ENCODE measurements at places on chromosomes 2 and 18.

DNA sequence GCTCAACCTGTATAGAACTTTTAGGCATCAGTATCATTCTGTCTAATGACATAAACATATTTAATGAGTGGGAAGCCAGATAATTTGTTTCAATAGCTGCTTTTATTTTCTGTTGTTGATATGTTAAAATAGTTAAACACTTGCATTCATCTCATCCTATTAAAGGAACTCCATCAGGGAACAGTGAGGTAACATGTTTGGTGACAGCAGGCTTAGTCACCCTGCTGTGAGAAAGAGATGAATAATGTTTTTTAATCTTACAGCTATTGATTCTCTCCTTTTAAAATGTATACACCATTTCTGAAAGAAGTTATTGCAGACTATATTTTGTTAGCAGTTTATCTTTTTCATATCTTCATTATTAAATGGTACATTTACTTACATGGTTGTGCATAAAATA is 123.3 kb upstream of the CWC22 start:
- no peak for DNase-seq

DNA sequence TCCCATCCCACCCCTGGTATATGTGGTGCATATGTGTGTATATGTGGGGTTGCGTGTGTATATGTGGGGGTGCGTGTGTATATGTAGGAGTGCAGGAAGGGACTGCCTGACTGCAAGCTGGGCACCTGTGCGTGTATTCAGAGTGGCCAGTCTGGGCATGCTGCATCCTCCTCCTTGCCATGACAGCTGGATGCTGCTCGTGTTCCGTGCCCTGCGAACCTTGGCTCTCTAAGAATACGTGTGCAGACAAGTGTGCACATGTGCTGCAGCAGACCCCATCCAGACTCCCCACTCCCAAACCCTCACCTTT is 222.1 kb downstream of the CELF4 start:
- DNase-seq: no peak

DNA sequence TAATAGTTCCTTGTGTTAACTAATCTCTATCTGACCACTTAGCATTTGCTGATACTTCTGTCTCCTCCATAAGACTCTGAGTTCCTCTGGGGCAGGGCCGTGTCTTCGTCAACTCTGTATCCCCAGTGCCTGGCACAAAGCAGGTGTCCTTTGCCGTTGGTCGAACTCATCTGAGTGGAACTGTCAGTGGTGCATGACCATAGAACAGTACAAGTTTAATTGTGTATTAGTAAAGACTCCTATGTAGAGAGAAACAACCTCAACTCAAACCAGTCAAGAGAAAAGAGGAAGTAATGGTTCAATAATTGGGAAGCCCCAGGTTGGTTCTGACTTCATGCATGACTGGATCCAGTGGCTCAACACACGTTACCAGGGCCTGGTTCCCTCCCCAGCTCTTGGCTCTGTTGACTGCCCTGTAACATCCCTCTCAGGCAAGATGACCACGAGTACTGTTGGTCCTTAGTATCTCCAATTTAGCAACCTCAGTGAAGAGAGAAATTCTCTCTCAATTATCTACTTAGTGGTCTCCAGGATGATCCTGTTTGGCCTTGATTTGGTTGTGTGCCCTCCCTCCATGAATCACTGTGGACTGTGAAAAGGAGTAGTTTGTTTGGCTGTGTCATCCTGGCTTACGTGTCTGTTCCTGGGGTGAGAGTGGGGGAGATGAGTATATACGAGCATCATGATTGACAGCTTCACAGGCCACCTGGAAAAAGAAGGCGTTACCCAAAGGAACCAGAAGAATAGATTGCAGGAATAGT is 58.5 kb upstream of the MSH6 start:
- DNase-seq: no peak

DNA sequence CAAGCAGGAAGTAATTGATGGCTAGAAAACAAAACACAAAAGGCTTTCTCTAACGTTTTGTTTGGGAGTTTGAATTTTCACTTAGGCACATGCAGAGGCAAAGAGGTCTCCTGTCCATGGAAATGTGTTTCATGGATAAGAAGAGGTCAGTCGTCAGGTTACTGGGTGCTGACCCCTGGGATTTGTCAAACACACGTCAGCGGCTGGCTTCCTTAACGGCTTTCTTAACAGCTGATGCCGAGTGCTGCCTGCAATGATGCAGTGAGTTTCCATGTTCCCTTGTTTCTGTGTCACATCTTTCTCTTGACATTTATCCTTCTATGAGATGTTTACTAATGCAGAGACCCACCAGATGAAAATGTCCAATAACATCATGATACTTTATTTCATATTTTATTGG is 31.7 kb downstream of the GPR39 start:
- DNase-seq: no peak

DNA sequence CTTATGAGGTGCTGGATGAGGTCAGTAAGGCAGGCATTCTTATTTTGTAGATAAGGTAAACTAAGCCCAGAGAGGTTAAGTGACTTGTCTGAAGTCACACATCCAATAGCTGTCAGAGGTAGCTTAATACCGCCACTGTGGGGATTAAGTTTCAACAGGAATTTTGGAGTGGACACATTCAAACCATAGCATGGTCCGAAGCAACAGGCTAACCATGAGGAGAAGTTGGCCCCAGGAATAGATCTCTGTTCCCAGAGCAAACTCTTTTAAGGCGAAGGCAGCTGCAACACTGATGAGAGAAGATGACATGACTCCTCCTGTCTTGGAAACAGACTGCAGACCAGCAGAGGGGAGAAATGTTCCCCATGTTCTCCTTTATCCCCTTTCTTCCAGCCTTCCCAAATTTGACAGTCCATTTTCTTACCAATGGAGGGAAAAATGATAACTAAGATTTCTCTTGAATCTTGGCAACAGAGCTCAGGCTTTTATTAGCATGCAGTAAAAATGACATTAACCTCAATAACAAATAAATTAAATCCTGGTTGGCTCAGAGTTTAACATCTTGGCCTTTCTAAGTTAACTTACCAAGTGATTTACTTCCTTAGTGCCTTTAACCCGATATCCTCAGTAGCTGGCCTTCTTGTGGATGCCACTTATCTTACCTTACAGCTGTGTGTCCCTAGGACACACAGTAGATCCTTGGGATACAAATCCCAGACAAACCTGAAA is 67.9 kb upstream of the STPG4 start:
- no peak for DNase-seq

DNA sequence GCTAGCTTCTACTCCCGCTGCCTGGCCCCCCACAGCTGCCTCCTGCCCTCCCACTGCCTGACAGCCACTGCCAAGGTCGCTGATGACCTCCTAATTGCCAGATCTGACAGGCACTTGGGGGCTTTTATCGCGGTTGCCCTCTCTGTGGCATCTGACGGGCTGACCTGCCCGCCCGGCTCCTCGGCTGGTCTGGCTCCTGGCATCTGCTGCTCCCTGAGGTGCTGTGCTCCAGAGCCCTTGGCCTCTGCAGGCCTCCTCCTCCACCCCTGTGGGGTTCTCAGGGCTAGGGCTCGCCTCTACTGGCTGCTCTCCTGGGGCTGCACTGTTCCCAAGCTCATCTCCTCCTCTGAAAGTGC is 43.1 kb downstream of the INHBB start:
- no peak for DNase-seq

- DNase-seq: peak; percentile 71
Measured at GRCh38 chr18:77132369-77133050, at the start of gene MBP. Gene MBP, minus strand, starts transcription at chr18:77132783. Its CDS starts 27,522 bp downstream, at chr18:77105261.

DNA sequence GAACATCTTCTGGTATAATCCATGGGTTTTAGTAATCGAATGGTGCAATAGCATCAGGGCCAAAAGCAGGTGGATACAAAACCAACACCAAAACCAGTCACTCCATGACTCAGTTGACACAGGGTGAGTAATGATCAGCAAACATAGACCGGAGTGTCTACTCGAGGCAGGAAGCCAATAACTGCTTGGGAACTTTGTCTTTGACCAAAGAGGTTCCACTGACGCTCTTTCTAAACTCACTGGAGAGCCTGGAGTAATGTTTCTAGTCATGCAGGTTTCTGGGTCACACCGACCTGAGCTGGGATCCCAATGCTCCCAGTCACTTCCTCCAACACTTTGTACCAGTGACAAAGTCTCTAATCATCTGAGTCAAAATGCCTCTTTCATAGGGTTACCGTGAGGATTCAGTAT is 30.9 kb downstream of the MREG start:
- DNase-seq: peak; percentile 86

GRCh38 chr18:2627821-2628276 is 27.7 kb upstream of the SMCHD1 start:
- DNase-seq: no peak

DNA sequence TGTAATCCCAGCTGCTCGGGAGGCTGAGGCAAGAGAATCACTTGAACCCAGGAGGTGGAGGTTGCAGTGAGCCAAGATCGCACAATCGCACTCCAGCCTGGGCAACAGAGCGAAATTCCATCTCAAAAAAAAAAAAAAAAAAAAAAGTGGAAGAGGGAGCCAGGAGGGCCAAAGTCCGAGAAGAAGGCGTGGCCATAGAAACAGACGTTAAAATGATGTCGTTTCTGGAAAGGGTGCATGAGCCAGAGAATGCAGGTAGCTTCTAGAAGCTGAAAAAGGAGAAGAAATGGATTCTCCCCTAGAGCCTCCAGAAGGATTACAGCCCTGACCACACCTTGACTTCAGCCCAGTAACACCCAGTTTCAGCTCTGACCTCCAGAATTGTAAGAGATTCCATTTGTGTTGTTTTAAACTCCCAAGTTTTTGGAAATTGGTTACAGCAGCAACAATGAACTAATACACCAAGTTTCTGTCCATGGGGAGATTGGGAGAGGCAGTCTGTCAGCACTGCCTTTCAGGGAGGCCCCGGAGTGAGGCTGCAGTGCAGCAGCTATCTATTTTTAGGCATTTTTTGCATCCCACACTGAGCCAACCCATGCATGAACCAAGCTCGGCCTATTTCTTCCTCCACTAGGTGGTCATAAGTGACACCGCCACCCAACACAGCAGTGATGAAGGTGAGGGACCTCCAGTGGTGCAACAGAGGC is 14.2 kb upstream of the TRAF3IP1 start:
- no peak for DNase-seq

DNA sequence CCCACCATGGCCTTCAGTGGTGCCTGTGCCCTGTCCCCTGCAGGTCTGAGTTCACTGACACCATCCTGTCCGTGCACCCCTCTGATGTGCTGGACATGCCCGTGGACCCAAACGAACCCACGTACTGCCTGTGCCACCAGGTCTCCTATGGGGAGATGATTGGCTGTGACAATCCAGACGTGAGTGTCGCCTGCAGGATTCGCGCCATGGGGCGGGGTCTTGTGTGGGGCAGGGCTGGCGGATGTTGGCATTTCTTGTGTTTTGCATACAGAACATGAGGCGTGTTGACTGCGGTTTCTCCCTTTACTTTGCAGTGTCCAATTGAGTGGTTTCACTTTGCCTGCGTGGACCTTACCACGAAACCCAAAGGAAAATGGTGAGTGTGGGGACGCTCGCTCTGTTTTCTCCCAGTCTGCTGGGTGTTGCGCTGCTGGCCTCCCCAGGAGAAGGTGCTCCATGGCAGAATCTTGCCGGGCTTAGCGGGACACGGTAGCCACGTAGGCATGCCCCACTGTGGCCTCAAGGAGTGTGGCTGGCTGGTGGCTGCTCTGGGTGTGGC is 11.5 kb upstream of the D2HGDH start:
- no peak for DNase-seq

DNA sequence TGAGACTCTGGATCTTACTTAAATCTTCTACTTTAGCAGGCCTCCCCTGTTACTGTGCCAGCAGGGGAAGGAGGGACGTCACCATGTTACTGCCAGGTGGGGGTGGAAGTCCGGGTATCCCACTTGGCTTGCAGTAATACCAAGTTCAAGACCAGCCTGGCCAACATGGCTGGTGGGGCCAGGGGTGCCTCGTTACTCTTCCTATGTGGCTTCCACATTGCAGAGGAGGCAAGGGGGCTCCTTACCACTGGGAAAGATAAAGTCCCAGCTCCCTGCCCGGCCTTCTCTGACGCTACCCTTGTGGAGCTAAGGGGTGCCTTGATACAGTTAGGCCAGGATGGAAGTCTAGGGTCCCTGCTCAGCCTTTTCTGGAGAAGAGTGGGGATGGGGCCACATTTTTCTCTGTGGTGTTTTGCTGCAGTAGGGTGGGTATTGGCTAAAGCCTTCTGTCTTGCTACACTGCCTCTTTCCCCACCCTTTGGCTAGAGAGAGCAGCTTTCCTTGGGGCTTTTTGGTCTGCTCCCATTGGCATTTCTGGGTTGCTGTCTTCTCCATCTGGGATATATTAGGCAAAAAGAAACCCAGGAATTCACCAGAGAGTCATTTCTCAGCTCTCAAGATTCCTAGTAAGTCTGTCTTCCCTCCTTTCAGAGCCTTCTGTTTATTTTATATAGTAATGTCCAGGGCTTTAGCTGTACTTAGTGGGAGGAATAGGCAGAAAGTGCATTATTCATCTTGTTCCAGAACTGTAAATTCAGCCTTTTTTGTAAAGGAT is 21.9 kb downstream of the ELMOD3 start:
- no peak for DNase-seq

DNA sequence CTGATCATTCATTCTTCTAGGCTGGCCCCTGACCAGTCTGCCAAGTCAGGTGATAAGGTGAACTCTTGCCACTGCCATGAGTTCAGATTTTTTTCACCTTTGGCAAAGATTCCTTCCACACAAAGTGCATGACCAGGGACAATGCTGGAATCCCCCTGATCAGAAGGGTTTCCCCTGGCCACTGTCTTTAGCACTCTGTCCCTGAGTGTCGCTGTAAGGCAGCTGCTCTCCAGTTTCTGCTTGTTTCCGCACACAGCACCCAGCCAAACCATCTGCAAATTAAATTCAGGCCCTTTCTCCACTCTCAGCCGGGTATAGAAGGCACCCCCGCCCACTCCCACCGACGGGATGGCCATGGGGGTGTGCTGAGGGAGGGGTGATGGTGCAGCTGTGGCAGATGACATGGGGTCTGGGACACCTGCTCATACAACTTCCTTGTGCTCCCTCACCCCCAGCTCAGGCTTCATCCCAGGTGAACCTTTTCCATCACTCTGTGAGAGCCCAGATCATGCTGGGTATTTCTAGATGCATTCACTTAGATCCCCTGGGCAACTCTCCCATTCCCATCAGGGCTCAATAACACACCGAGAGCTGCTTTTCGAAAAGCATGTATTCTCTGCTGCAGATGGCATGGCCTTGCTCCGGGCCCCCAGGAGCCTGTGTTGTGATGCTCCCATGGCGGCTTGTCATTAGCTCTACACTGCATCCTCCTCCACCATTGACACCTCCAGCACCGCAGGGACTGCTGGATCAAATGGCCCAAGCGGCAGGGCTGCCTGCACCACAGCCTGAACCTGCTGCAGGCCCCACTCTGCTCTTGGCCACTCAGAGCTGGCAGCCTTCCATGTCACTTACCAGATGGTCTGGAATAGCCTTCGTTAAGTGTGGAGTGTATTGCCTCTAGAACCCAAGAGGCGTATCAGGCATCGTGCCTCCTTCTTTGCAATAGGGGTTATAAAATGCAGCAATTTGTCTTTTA is 52.3 kb upstream of the ROCK2 start:
- no peak for DNase-seq
